ENCODE measurements at places on chromosomes 11 and 22.

- no peak overlapping the region for H3K4me3 ChIP-seq
- no peak for DNase-seq
- peaks cover 13% of the 10 kb centered on the region for H3K4me1 ChIP-seq
- no peak overlapping the region for H3K27ac ChIP-seq
- no peaks in the 10 kb centered on the region for H3K36me3 ChIP-seq
These were observed 17.4 kb upstream of the TMEM135 start for GRCh38 chr11:87020336-87020735.

DNA sequence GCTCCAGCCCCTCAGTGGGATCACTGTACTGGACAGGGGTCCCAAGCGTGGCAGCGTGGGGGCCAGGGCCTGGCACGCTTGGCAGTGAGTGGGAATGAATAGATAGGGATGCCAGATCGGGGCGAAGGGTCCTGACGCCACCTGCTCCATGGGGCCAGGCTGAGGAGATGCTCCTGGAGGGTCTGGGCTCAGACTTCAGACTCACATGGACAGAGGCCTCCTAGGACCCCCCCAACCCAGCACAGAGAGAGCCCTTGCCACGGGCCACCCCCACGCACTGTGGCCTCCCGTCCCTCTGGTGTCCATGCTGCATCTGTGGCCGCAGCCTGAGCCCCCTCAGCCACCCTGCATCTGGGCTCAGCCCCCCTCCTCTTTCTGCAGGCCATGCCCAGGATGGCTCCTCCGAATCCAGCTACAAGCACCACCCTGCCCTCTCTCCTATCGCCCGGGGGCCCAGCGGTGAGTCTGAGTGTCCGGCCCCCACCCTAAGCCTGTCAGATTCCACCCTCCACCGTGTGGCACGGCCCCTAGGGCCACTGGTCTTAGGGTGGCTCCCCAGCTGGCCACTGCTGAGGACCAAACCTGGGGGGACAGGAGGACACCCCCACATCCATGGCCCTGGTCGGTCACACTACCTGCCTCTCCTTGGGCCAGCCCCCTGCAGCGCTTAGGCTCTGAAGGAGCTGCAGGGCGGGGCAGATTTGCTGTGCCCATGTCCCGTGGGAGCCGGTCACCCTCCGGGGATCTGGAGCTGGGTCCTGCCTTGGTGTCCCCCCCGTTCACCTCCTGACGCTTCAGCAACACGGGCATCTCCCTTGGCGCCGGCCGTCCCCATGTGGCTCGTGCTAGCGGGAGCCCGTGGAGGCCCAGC, 2.7 kb downstream of the MUC5AC start:
- no peaks in the 10 kb centered on the region for H3K27me3 ChIP-seq
- H3K4me3 ChIP-seq: no peak overlapping the region
- no peaks in the 10 kb centered on the region for H3K36me3 ChIP-seq
- H3K4me1 ChIP-seq: no peaks in the 10 kb centered on the region
- DNase-seq: no peak
- no peak overlapping the region for H3K27ac ChIP-seq

- no peaks in the 10 kb centered on the region for H3K4me1 ChIP-seq
- H3K27me3 ChIP-seq: peaks cover 14% of the 10 kb centered on the region
- no peak overlapping the region for H3K4me3 ChIP-seq
- no peaks in the 10 kb centered on the region for H3K36me3 ChIP-seq
These were observed 41.0 kb downstream of the GLYATL1 start for GRCh38 chr11:58980159-58980843.

- no peaks in the 10 kb centered on the region for H3K36me3 ChIP-seq
These were observed 852 bp downstream of the TRAF6 start for GRCh38 chr11:36509201-36509639.

DNA sequence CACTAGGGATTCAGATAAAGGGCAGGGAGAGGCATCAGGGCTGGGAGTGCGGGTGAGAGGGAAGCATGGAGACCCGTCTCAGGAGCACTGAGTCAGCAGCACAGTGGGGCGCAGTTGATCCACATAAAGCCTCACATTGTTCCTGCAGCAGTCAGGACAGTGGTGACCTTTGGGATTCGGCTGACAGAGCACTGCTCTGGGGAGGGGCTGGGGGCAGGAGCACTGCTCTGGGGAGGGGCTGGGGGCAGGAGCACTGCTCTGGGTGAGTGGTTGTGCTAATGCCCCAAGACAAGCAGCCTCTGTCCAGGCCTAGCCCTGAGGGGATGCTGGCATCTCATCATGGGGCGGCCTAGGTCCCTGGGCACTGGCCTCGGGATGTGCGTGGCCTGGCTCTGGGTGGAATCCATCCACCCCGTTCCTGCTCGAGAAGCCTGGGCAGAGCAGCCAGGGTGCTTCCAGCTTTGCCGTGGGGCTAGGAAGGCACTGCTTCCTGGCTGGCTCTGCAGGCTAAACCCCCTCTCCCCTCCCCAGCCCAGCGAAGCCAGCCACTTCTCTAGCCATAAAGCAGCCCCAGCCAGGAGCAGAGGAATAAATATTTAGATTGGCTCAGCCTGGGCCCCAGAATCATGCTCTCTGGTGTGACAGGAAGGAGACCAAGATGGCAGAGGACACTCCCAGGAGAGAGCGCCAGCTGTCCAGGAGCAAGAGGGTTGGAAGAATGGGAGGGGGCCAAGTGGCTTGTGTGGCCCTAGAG, 7.3 kb downstream of the OAF start:
- H3K4me3 ChIP-seq: no peak overlapping the region
- H3K36me3 ChIP-seq: no peaks in the 10 kb centered on the region
- DNase-seq: no peak
- no peak overlapping the region for H3K27ac ChIP-seq
- H3K4me1 ChIP-seq: no peaks in the 10 kb centered on the region

- H3K4me1 ChIP-seq: no peaks in the 10 kb centered on the region
- no peaks in the 10 kb centered on the region for H3K27me3 ChIP-seq
- no peak for DNase-seq
These were observed 9.2 kb upstream of the RBM14 start for GRCh38 chr11:66607126-66607834.

- no peaks in the 10 kb centered on the region for H3K27me3 ChIP-seq
- H3K4me1 ChIP-seq: no peaks in the 10 kb centered on the region
- peak; percentile 46 for DNase-seq
- H3K4me3 ChIP-seq: no peak overlapping the region
These were observed 12.9 kb upstream of the FAT3 start for GRCh38 chr11:92211576-92212167.

DNA sequence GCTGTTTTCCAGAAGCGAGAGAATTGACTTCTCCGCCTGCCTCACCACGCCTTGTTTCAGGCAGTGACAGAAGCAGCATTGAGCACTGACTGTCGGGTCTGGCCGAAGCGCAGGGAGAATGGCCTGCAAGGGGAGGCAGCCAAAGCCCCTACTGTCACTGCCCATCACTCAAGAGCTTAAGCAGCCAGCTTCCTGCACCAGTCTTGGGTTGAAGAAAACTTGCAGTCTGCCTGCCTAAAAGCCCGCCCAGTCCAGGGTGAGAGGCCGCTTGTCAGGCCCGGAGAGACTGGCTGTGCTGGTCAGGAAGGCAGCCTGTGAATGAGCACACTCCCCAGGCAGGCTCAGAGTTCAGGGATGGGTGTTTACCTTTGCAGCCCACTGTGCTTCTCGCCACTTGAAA, 108.3 kb downstream of the PKNOX2 start:
- no peak for DNase-seq
- no peaks in the 10 kb centered on the region for H3K36me3 ChIP-seq
- no peaks in the 10 kb centered on the region for H3K4me1 ChIP-seq
- no peak overlapping the region for H3K27ac ChIP-seq
- no peak overlapping the region for H3K4me3 ChIP-seq

GRCh38 chr22:30968015-30968923, at the start of gene MORC2:
TSS of gene MORC2 (minus strand) at chr22:30968774. CDS start at chr22:30967889, 885 bp downstream.
- no peak for DNase-seq
- H3K27me3 ChIP-seq: no peaks in the 10 kb centered on the region
- no peaks in the 10 kb centered on the region for H3K4me1 ChIP-seq
- peak within 1 kb of the TSS; percentile 81 for H3K4me3 ChIP-seq
- peaks cover 39% of the 10 kb centered on the region for H3K36me3 ChIP-seq
- peak within 1 kb of the TSS; percentile 96 for H3K27ac ChIP-seq

DNA sequence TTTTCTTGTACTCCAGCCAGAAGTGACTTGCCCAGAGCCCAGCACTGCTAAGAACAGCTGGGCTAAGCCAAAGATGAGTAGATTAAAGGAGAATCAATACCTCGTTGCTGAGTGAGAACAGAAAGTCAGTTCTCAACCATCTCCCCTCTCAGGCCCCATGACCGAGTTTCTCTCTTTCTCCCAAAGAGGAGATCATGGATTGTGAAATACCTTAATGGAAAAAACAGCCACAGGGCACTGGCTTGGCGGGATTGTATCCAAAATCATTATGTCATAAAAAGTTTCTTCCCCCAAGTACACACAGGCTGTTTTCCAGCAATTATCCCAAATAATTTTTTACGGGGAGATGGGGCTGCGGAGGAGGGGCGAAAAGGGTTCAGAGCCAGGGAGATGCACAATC, 111.8 kb upstream of the TMEM45B start:
- no peaks in the 10 kb centered on the region for H3K36me3 ChIP-seq
- DNase-seq: no peak
- no peak overlapping the region for H3K27ac ChIP-seq
- no peak overlapping the region for H3K4me3 ChIP-seq

- H3K27ac ChIP-seq: no peak overlapping the region
- H3K27me3 ChIP-seq: peaks cover 9% of the 10 kb centered on the region
These were observed 22.1 kb upstream of the TMPRSS13 start for GRCh38 chr11:117950993-117951961.

DNA sequence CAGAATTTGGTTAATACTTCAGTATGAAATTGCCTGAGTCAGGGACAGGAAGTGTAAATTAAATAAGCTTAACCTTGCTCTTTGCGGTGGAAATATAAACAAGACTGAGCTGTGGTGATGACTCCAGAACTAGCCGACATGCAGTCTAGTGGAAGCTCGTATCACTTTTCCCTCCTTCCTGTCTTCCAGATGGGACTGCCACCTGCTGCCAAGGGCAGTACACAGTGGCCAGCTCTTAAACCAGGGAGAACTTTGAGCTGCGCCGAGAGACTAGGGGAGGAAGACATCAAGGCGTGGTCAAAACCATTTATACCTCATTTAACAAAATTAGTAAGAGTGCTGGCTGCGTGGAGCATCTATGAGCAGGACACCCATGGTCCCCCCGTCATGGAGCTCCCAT, 31.3 kb upstream of the CTTN start:
- H3K4me3 ChIP-seq: no peak overlapping the region
- DNase-seq: peak; percentile 35
- H3K4me1 ChIP-seq: peaks cover 6% of the 10 kb centered on the region
- no peaks in the 10 kb centered on the region for H3K27me3 ChIP-seq
- peaks cover 55% of the 10 kb centered on the region for H3K36me3 ChIP-seq
- H3K27ac ChIP-seq: no peak overlapping the region

DNA sequence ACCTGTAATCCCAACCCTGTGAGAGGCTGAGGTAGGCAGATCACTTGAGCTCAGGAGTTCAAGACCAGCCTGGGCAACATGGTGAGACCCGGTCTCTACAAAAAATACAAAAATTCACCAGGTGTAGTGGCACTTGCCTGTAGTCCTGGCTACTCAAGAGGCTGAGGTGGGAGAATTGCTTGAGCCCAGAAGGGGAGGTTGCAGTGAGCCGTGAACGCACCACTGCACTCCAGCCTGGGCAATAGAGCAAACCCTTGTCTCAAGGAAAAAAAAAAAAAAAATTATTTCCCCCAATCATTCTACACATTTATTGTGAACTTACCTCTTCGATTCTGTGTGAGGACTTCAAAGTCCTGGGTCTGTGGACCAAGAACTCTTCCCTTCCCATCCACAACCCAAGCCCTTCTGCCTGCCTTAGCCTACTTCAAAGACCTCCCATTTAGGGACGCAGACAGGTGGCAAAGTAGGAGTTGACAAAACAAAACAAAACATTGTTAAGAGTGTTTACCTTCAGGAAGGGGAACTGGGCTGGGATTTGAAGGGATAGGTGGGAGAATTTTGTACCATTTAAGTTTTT, 3.8 kb upstream of the WEE1 start:
- H3K27ac ChIP-seq: no peak overlapping the region
- no peaks in the 10 kb centered on the region for H3K36me3 ChIP-seq
- DNase-seq: no peak
- no peaks in the 10 kb centered on the region for H3K27me3 ChIP-seq
- no peak overlapping the region for H3K4me3 ChIP-seq
- peaks cover 23% of the 10 kb centered on the region for H3K4me1 ChIP-seq

GRCh38 chr11:12026331-12027211, 18.1 kb upstream of the DKK3 start:
- H3K36me3 ChIP-seq: no peaks in the 10 kb centered on the region
- H3K27ac ChIP-seq: no peak overlapping the region
- H3K4me1 ChIP-seq: no peaks in the 10 kb centered on the region

DNA sequence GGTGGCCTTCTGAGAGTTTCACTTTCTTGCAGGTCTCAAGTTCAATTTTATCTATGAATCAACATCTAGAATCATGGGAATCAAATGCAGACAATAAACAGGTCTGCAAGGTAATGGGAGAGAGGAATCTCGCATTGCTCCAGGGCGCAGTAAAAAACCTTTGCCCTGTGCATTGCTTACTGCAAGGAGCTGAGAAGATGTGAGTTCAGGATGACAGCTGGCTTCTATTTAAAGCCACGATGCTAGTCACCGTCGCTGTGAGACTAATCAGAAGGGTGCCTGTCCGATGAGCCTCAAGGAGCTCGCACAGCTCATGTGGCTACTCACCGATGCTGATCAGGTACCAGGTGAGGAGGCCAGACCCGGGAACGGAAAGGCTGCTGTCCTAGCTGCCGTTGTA, 30.2 kb upstream of the APOA1 start:
- H3K4me3 ChIP-seq: no peak overlapping the region
- DNase-seq: no peak
- H3K36me3 ChIP-seq: peaks cover 58% of the 10 kb centered on the region

- H3K27me3 ChIP-seq: no peaks in the 10 kb centered on the region
- H3K4me1 ChIP-seq: peaks cover 3% of the 10 kb centered on the region
- H3K4me3 ChIP-seq: no peak overlapping the region
These were observed 49.8 kb downstream of the CLMP start for GRCh38 chr11:123145220-123145619.

- no peak for DNase-seq
- no peak overlapping the region for H3K4me3 ChIP-seq
- H3K36me3 ChIP-seq: no peaks in the 10 kb centered on the region
- no peak overlapping the region for H3K27ac ChIP-seq
- H3K4me1 ChIP-seq: no peaks in the 10 kb centered on the region
These were observed 540.5 kb downstream of the DLG2 start for GRCh38 chr11:85086504-85087284.

Measured in A673 (cell line).